Activated CD8-positive, alpha-beta memory T cell treated with anti-CD3 and anti-CD28 coated beads, Interleukin-2, amount 10 ng/mL, durations not matched to agents 7 days and 5 days (primary cell): ENCODE measurements at places on chromosomes 4 and X.

DNA sequence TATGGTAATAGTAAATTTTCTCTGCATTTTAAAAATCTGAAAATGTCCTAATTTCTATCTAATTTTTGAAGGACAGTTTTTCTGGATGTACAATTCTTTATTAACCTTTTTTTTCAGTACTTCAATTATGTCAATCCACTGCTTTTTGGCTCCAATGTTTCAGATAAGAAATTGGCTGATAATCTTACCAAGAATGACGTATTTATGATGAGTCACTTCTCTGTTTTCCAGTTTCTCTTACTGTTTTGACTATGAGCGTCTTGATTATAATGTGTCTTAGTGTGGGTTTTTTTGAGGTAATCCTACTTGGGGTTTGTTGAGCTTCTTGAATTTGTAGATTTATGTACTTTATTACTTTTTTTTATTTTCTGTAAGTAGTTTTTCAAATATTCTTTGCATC is 47.2 kb downstream of the UGT2B11 start:
- no peak for DNase-seq

GRCh38 chrX:130124577-130124976 is 14.3 kb upstream of the ELF4 start:
- DNase-seq = no peak

DNA sequence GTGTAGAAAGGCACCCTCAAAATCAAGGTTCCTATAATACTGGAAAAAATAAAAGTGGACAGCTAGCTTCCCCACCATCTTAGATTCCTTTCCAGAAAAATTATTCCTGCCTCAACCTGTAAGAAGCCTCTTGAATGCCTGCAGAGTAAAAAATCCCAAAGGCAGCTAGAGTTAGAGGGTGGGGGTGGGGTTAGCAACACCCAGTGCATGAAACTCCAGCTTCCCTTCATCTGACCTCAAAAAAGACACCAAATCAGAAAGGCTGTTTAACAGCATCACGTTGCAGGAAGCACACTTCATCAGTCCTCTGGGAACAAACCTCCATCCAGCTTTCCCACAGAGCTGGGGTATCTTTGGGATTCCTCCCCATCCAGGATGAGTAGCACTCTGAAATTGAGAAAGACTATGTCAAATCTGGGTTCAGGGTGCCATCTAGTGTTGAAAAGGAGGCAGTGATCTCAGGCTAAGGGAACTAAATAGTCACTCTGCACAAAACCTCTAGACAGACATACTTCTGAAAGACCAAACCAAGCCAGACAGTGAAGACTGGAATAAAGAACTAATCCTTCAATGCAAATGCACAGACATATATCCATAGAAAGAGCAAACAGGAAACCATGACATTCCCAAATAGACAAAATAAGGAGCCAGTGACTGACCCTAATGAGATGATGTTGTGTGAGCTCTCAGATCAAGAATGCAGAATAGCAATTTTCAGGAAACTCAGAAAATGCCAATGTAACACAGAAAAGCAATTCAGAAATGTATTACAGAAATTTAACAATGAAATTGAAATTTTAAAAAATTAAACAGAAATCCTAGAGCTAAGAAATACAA is 97.9 kb downstream of the ARHGEF9 start:
- no peak for DNase-seq

GRCh38 chrX:153768311-153769157 is 4.5 kb downstream of the PLXNB3 start:
- no peak for DNase-seq

- DNase-seq = no peak
These were observed 9.7 kb upstream of the TENM3 start for GRCh38 chr4:182233310-182234090.

GRCh38 chr4:153900426-153900825 is 111.5 kb upstream of the SFRP2 start:
- DNase-seq = no peak

DNA sequence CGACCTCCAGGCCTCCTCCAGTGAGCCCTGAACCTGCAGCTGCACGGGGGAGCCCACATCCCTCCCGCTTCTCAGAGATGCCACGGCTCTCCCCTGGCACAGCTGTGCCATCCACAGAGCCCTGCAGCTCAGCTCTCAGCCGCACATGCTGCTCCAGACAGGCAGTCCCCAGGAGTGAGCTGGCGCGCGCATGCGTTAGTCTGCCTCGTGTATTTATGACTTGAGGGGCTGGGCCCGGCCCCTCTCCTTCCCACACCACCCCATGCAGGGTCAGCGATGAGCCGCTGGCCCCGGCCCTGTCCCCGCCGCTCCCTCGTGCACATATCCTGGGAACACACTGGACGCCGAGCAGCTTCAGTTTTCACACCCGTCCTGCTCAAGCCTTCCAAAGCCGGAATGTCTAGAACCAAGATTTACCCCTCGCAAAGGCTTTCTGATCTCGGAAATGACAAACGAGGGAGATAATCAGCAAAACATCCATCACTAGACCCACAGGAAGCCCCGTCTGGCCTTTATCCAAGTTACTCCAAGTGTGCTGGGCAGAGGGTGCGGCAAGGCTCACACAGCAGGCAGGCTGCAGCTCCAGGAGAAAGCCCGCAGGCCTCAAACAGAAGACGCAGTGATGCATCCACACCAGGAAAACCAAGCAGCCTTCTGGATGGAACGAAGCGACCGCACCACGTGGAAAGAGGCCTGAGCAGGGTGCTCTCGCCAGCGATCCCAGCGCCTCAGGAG is 24.3 kb downstream of the GAK start:
- DNase-seq = no peak

DNA sequence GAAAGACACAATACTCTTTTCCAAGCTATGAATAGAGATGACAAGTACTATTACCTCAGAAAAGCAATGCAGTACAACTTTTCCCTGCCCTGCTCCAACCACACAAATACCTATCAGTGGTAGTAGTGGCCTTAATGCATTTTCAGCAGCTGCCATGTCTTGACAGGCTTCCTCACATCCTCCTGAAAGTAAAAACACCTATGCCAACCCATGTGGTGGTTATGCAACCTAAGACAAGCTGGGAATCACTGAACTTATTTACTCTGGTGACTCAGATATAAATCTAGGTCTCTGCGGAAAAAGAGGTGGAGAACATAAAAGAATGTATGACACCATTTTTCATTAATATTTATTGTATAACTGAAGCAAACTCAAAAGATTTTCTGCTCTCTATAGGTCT is 14.5 kb downstream of the WDFY3 start:
- DNase-seq = no peak

DNA sequence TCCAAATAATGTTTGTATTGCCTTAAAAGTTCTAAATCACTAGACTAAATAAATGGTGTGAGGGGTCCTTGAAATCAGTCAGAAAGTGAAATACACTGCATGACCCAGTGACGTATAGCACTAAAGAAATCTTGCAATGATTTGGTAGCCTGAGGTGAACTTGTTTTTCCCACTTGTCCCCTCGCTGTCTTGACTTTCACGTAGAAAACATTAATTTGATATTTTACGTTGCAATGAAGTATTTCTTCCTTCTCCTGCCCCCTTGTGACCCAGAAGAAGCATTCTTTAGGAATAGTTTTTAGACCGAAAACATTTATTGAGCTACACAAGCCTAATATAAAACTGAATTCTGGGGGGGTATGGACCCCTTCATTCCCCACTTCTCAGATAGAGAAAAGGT is 3.7 kb downstream of the KLB start:
- DNase-seq = no peak

- peak; percentile 40 for DNase-seq
These were observed 1.2 kb downstream of the ABCD1 start for GRCh38 chrX:153725832-153726285.

DNA sequence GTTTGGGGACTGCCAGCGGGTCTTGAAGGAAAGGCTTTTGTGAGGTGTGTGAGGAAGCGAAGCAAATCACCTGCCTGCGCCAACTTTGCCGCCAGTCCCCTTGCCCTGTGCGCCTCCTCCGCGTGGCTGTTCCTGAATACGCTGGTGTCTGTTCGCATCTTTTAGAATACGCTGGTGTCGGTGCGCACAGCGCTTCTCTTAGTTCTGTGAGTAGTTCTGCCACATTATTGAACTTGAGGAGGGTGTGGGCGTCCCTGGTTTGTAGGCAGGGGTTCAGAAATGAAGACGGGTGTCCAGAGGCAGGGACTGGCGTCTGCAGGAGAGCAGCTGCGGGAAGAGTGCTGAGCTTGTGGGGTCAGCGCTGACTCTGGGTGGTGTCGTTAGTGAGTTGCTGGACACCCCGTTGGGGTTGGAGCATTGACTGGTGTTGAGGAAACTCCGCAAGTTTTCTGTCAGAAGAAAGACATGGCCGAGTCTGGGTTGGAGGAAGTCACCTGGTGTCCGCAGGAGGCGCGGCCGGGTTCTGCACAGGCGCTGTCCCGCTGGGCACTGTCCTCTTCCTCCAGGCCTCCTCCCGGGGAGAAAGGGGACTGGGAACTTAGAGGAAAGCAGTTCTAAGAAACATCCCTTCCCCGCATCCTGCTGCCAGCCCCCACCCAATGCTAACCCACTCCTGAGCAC is 930 bp downstream of the ZNF718 start:
- DNase-seq = peak; percentile 43

- no peak for DNase-seq
These were observed 16.9 kb downstream of the AWAT2 start for GRCh38 chrX:70032792-70033191.

- no peak for DNase-seq
These were observed 507 bp downstream of the LIN54 start for GRCh38 chr4:83010111-83010521.

GRCh38 chr4:16765546-16765945 is 132.9 kb downstream of the LDB2 start:
- DNase-seq = no peak

DNA sequence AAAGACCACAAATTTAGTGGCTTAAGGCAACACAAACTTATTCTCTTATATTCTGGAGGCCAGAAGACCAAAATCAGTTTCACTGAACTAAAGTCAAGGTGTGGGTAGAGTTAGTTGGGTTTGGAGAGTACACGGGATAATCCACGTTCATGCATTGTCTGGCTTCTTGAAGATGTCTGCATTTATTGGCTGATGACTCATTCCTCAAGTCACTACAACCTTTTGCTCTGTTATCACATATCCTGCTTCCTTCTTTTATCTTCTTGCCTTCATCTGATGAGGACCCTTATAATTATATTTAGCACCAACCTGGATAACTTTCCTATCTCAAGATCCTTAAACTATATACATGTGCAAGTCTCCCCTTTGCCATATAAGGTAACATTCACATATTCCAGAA is 590.0 kb downstream of the FSTL5 start:
- DNase-seq = no peak

DNA sequence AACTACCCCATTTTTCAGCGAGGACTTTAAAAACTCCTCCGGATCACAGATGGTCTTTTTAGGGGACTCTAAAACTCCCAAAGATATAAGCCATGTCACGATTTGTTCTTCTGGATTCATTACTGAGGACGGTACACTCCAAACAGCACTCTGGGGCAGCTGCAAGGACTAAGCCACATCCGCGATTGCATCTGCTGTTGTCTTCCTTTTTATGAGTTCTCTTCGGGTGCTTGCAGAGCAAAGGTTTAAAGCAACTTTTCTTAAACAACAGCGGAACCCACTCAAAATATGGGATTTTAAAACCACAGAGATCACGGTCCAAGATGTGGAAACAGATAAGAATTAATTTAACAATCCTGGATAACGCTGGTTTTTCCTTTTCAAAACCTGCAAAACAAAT is at the start of gene ARHGEF6:
ARHGEF6 (minus strand) TSS at position 170 of the 400 bp plus-strand sequence; CDS start at position 120, 50 bp downstream.
- peak; percentile 71 for DNase-seq

DNA sequence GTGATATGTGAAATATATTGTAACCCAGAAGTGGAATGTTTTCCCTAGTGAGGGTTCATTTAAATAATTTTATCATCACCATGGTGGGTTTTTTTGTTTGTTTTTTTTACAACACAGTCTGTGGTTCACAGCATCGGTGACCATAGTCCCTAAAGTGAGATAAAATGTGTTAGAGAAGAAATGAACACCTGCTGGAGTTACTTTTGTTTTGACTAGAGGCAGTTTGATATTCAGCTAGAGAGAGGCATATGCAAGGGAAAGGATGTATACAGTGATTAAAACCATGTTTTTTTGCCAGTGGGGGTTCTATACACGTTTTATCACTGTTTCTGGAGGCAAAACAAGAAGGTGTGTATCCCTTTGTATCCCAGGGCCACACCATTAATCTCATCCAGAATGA is 541.5 kb downstream of the PCDH7 start:
- no peak for DNase-seq

DNA sequence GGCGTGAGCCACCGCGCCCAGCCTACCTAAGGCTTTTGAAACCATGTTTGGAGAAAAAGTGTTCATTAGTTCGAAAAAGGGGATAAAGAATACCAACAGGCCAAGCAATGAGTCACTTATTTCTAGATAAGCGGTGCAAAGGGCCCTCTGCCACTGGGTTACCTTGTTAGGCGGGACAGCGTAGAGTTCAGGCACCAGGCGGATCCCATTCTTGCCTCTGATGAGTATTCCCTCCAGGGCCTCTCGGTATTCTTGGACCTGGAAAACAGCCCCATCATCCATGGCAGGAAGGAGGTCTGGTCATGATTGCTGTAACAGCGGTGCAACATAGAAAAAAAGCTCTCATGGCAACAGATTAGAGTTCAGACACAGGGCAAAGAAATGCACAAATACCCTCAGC is 48.0 kb downstream of the PHKA2 start:
- no peak for DNase-seq

- DNase-seq = no peak
These were observed 126.6 kb downstream of the PPP4R3C start for GRCh38 chrX:27336466-27337091.

DNA sequence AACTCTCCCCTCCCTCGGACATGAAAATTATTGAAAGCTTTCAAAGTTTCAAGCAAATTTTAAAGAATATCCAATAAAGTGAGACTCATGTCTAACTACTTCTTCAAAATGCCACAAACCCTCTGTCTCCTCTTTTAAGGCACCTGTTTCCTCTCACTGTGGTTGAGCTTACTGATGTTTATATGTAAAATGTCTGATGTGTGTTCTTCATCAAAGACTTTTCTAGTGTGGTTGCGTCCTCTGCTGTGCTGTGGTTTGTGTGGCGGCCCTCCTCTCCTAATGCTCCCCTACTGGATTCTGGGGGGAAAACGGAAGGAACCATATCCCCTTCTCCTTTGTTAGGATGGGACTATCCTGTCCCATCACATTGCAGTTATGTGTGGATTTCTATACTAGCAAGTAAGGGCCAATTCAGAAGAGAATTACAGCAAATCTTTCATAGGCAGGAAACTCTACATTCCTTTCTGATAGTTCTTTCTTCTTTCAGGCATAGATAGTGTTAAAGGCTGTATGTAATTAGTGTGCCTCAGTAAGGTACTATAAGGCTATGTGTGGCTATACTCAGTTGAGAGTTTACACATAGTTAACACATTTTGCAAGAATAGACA is 221.0 kb upstream of the GPRIN3 start:
- no peak for DNase-seq

GRCh38 chr4:112853662-112854256 is 195.7 kb upstream of the ANK2 start:
- DNase-seq = no peak

- no peak for DNase-seq
These were observed 88.6 kb downstream of the NFKB1 start for GRCh38 chr4:102589743-102590142.

DNA sequence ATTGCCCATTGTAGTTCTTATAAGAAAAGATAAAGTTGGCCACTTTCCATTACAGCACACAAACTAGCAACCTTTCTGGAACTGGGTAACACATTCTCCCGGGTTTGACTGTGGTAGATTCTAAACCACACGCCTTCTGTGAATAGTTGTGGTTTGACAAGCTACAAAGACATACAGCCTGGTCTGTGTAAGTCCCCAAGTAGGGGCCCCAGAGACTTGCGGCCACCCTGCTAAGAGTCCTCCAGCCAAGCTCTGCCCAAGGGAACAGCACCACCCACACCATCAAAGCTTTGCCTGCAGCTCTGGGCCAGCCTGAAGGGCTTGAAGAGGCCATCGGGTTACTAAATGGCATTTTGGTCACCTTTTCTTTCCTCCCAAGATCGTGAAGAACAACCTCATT is 203.4 kb downstream of the MAML3 start:
- DNase-seq = peak; percentile 82
